Motor neuron (in vitro differentiated cells): ENCODE measurements at places on chromosomes 1 and 21.

- ATAC-seq, result no peak
Observed at GRCh38 chr1:160642281-160642644, 4.6 kb downstream of the SLAMF1 start.

DNA sequence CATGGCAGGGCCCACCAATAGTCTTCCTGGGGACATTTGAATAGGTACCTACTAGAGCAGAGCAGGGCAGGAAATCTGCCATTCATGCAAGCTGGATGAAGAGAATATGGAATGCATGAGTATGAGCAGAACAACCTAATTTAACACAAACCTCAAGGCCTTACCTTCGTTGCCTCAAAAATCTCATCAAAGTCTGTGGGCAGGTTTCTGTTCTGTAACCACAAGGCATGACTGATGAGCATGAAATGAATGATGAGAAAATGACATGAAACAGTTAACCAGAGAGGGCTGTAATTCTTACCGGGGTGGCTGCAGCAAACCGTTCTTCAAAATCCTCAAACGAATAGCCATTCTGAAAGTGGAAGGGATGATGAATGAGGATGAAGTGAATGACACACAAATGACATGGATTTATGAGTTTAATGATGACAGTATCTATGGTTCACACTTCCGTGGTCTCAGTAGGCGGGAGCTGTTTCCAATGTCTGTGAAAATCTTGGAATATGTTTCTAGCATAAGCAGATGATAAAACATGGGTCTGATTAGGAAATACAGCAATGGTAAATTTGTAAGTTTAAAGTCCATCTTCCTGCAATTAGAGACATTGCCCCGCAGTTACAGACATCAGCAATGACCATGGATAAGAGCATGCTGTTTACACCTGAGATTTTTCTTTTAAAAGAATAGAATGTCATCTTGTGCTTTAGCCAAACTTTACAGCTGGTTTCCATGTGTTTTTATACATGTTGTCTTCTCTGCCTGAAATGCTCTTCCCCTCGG is 67.6 kb upstream of the C8B start:
- ATAC-seq, result no peak

DNA sequence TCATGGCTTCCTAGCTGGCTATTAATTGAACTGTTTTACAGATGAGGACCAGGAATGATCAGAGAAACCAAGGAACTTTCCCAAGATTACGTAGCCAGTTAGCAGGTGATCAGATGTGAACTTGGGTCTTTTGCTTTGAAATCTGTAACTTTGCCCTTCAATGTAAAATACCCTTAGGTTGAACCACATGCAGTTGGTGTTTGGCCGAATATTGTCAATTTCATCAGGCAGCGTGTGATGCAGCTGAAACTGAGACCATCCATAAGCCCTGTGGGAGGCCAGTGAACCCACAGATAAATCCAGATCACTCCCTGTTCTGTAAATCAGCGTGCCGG is 150.8 kb downstream of the ETS2 start:
- no peak for ATAC-seq

DNA sequence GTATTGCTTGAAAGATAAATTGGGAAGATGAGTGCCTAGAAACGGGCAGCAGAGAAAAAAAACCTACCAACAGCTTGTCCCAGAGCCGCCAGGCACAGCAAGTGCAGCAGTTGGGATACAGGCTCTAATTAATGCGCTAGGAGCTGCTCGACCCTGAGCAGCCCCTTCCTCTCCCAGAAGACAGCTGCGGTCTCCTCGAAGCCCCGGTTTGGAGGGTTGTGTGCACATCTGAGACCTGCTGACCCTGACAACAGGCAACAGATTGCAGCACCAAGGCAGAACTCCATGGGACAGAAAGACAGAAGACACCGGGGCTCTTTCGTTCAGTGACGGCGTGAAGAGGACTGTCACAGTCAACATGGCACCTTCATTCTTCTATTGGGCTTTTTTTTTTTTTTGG is 101.4 kb downstream of the TSEN15 start:
- ATAC-seq, result no peak

- ATAC-seq, result no peak
Observed at GRCh38 chr1:5994713-5995621, 2.7 kb upstream of the NPHP4 start.

GRCh38 chr21:36381841-36382589 is 3.2 kb upstream of the CHAF1B start:
- no peak for ATAC-seq

DNA sequence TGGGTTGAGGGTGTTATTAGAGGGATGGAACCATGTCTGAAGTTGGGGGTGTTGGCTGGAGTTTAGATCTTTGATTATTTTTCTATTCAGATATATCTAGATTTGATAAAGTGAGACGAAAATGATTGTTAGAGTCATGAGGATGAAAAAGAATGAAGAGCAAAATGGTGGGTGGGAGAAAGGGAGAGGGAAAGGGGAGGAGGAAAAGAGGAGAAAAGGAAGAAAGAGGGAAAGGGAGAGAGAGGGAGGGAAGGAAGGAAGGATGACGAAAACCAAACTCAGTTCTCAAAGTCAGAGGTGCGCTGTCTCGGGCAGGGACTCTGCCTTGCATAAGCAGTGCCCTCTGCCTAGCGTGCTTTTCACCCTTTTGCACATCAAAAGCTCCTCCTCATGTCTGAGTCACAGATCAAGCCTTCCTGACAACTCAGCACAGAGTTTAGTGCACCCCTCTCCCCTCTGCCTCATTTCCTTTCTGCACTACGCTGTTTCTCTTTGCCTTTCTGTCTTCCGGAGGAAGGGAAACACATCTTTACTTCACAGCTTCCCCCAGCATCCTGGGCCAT is 225.8 kb upstream of the PROX1 start:
- ATAC-seq, result peak; percentile 97

DNA sequence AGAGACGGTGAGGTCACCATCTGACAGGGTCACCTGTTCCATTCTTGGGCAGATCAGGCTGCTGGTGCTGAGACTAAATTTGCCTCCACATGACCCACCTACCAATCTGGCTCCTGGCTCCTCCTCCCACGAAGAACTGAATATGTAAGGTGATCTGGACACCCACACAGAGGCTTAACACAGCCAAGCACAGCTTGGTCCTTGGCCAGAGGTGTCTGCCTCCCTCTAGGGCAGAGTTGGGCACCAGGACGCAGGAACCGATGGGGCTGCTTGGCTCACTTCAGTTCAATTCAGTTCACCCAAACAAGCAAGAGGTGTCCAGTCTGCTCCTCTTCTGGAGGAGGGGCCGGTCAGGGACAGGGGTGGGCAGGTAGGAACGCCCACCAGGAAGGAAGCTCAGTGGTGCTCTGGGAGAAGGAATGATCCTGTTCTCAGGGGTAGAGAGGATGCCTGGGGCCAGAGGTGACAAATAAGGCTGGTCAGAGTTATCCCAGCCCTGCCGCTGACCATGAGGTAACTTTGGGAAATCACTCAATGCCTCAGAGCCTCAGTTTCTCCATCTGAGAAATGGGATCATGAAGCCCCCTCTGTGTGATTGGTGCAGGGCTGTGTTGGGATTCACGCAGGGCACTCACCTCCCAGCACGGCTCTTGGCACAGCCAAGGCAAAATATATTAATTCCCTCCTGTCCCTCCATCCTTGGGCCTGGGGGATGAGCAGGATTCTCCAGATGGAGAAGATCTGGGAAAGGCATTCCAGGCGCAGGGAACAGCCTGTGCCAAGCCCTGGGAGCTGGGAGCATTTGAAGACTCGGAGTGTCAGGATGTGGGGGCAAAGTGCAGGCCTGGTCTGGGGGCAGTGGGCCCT is 284.5 kb downstream of the PTPRU start:
- no peak for ATAC-seq

GRCh38 chr1:61636814-61637213 is 88.1 kb downstream of the TM2D1 start:
- no peak for ATAC-seq
